ENCODE measurements at places on chromosomes 1 and 21. TPM values are rescaled to one million over a fixed set of nuclear protein-coding genes. Genes with fewer than 3 reads are reported as not detected.

DNA sequence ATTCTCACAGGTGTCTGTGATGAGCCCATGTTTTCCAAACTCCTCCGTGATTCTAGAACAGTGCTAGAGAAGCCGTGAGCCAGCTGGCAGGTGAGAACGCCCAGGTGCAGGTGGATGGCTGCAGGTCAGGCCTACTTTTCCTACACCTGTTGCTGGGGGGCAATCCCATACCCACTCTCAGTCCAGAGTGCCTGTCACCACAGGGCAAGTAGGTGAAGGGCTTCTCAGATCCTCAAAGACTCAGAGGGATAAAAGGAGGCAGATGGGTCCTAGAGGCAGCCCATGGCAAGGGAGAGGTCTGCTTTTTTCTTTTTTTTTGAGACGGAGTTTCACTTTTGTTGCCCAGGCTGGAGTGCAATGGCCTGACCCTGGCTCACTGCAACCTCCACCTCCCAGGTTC lies 50.7 kb upstream of the H6PD start:
- H3K27me3 ChIP-seq: peaks cover 30% of the 10 kb centered on the region
- H3K4me3 ChIP-seq: peak overlapping the region; percentile 70
- peaks cover 13% of the 10 kb centered on the region for H3K4me1 ChIP-seq
- H3K36me3 ChIP-seq: no peaks in the 10 kb centered on the region
- DNase-seq: no peak

DNA sequence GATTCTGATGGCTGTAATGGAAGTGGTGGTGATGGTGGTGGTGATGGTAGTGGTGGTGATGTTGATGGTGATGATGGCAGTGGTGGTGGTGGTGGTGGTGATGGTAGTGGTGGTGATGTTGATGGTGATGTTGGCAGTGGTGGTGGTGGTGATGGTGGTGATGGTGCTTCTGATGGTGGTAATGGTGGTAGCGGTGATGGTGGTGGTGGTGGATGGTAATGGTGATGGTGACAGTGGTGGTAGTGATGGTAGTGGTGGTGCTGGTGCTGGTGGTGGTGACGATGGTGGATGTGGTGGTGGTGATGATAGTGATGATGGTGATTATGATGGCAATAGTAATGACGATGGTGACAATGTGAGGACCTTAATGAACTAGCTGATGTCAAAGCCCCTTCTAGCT lies 35.6 kb upstream of the LRRC3 start:
- no peaks in the 10 kb centered on the region for H3K4me1 ChIP-seq
- H3K36me3 ChIP-seq: peaks cover 76% of the 10 kb centered on the region
- H3K27me3 ChIP-seq: no peaks in the 10 kb centered on the region
- no peak overlapping the region for H3K4me3 ChIP-seq

DNA sequence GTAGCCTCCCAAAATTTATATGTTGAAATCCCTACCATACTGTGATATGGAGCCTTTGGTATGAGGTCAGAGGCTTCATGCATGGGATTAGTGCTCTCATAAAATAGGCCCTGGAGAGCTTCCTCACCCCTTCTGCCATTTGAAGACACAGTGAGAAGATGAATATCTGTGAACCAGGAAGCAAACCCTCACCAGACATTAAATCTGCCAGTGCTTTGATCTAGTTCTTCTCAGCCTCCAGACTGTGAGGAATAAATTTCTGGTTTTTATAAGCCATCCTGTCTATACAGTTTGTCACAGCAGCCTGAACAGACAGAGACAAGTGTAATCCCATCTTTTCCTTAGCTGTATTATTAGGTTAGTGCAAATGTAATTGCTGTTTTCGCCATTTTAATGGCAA lies 88.4 kb downstream of the OLFML2B start:
- H3K4me1 ChIP-seq: no peaks in the 10 kb centered on the region
- no peak for DNase-seq
- no peak overlapping the region for H3K4me3 ChIP-seq
- H3K27me3 ChIP-seq: no peaks in the 10 kb centered on the region
- H3K36me3 ChIP-seq: no peaks in the 10 kb centered on the region
- no peak overlapping the region for H3K27ac ChIP-seq

Gene RAB7B
- 13.4 TPM for total RNA-seq

DNA sequence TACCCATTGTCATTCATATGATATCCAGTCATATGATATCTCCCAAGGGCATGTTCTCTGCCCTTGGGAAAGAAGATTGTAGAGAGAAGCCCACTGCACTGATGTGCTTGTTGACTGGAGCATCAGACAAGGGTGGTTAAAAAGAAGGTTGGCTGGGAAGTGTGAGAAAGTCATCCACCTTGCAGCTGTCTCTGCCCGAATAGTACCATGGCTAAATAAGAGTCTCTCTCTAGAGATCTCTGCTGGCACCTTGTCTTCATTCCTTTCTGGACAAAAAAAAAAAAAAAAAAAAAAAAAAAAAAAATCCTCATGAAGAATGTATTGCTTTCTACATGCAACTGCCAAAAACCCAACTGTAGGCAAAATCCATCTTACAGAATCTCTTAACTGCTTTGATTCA lies 349.7 kb upstream of the ESRRG start:
- H3K27ac ChIP-seq: no peak overlapping the region
- no peaks in the 10 kb centered on the region for H3K36me3 ChIP-seq

- peak; percentile 73 for DNase-seq
- H3K4me1 ChIP-seq: peaks cover 7% of the 10 kb centered on the region
- no peak overlapping the region for H3K4me3 ChIP-seq
- no peaks in the 10 kb centered on the region for H3K36me3 ChIP-seq
- H3K27me3 ChIP-seq: no peaks in the 10 kb centered on the region
These were observed 634.4 kb downstream of the MATN1 start for GRCh38 chr1:30089024-30089430.

- peaks cover 20% of the 10 kb centered on the region for H3K27me3 ChIP-seq
- DNase-seq: no peak
- no peak overlapping the region for H3K4me3 ChIP-seq
- peaks cover 77% of the 10 kb centered on the region for H3K36me3 ChIP-seq
These were observed 45.1 kb downstream of the TRPM2 start for GRCh38 chr21:44398499-44398898.

- no peaks in the 10 kb centered on the region for H3K36me3 ChIP-seq
- DNase-seq: no peak
- no peaks in the 10 kb centered on the region for H3K27me3 ChIP-seq
- H3K4me1 ChIP-seq: no peaks in the 10 kb centered on the region
These were observed 257.3 kb downstream of the PTBP2 start for GRCh38 chr1:96978901-96979300.

DNA sequence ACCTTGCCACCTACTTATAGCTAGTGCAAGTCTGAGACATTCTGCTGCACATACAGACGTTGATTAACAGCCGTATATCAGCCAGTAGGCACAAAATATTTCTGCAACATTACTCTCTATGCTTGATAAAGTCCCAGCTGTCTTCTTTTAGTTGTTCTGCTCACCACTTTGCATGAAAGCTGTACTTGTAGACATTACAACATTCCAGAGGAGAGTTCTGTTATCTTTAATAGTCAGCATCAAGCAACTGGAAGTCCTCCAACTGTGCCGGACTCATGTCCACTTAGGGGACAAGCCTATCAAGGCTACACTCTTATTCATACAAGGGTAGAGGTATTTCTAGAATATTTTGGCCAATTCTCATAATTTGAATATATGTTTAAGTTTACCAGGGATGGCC lies 50.0 kb downstream of the CACHD1 start:
- no peak for DNase-seq
- H3K4me3 ChIP-seq: no peak overlapping the region
- H3K4me1 ChIP-seq: peaks cover 20% of the 10 kb centered on the region
- no peaks in the 10 kb centered on the region for H3K27me3 ChIP-seq
- no peak overlapping the region for H3K27ac ChIP-seq
- H3K36me3 ChIP-seq: no peaks in the 10 kb centered on the region

DNA sequence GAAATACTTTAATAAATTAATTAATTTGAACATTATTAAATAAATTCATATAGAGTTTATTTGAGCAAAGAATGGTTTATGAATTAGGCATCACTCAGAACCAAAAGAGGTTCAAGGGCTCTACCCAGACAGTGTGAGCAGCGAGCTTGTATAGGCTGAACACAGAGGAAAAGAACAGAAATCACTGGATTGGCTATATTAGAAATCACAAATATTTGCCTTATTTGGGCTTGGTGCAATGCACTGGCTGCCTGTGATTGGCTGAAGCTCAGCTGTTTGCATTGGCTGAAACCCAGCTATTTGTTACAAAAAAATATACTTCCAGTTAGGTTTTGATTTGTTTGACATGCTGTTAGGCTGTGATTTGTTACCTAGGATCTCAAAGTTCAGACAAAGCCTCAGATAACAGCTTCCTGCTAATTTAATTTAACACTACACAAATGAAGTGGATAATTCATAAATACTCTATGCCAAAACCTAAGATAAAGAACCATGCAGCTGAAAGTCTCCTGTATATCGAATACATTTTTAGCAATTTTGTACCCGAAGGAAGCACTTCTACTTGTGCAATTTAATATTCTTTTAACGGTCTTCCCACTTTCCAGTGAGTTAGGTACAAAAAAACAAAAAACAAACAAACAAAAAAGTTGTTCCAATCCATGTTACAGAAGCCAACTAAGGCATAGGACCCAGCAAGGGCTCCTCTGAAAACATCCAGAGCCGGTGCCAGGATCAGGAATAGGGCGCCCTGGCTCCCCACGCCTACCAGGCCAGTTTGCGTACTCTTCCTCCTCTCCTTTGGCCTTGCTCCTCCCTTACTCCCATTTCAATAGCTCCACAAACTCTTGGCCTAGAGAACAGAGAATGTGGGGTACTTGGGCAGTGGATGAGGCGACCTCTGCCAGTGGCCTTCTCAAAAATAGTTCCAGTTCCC lies 179.1 kb downstream of the DUSP10 start:
- no peaks in the 10 kb centered on the region for H3K36me3 ChIP-seq
- no peaks in the 10 kb centered on the region for H3K27me3 ChIP-seq
- no peaks in the 10 kb centered on the region for H3K4me1 ChIP-seq

GRCh38 chr1:77940921-77941570 lies 37.8 kb downstream of the FUBP1 start:
- H3K4me3 ChIP-seq: no peak overlapping the region
- H3K4me1 ChIP-seq: peaks cover 4% of the 10 kb centered on the region
- no peaks in the 10 kb centered on the region for H3K36me3 ChIP-seq

GRCh38 chr1:92476071-92476631 lies 10.6 kb downstream of the GFI1 start:
- H3K27me3 ChIP-seq: peaks cover 20% of the 10 kb centered on the region
- H3K27ac ChIP-seq: no peak overlapping the region
- peaks cover 4% of the 10 kb centered on the region for H3K4me1 ChIP-seq
- no peak for DNase-seq

Gene MRAP
- 0.29 TPM for total RNA-seq

DNA sequence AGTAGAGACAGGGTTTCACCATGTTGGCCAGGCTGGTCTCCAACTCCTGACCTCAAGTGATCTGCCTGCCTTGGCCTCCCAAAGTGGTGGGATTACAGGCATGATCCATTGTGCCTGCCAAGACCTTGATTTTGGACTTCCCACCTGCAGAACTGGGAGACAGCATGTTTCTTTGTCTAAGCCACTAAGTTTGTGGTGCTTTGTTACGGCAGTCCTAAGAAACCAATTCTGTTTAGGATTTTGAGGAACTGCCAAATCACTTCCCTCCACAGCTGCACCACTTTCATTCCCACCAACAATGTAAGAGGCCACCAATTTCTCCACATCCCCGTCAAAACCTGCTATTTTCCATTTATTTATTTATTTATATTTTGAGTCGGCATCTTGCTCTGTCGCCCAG lies 46.1 kb downstream of the CHAF1B start:
- no peak for DNase-seq
- H3K36me3 ChIP-seq: no peaks in the 10 kb centered on the region
- no peak overlapping the region for H3K27ac ChIP-seq
- no peak overlapping the region for H3K4me3 ChIP-seq

- no peak overlapping the region for H3K27ac ChIP-seq
- no peak overlapping the region for H3K4me3 ChIP-seq
- no peaks in the 10 kb centered on the region for H3K4me1 ChIP-seq
- no peak for DNase-seq
- no peaks in the 10 kb centered on the region for H3K27me3 ChIP-seq
These were observed 28.3 kb upstream of the PKN2 start for GRCh38 chr1:88655685-88656299.

DNA sequence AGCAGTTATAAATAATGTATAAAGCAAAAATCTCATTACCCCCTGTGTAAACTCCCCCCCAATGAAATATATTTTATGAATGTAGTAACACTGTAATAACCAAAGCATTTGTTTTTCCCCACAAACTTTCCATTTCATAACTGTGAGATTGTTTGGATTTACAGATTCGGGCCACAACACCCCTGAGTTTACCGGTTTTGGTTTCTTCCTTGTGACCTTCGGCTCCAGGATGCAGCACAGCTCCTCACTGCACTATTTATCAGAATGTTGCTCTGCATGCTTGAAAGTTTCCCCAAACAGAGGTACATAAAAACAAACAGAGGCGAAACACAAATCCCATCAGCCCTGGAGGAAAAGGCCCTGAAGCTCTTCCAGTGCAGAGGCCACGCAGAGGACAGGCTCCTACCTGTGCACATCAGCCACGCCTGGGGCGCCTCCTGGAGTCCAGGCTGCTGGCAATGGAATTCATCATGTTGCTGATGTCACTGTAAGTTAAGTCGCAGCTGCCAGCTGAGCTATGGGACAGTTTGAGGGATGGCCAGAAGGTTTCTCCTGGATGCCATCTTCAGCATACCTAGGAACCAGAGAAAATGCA lies 122.0 kb downstream of the LMO4 start:
- H3K27ac ChIP-seq: no peak overlapping the region
- H3K4me1 ChIP-seq: no peaks in the 10 kb centered on the region
- H3K36me3 ChIP-seq: no peaks in the 10 kb centered on the region
- DNase-seq: no peak
- no peak overlapping the region for H3K4me3 ChIP-seq

DNA sequence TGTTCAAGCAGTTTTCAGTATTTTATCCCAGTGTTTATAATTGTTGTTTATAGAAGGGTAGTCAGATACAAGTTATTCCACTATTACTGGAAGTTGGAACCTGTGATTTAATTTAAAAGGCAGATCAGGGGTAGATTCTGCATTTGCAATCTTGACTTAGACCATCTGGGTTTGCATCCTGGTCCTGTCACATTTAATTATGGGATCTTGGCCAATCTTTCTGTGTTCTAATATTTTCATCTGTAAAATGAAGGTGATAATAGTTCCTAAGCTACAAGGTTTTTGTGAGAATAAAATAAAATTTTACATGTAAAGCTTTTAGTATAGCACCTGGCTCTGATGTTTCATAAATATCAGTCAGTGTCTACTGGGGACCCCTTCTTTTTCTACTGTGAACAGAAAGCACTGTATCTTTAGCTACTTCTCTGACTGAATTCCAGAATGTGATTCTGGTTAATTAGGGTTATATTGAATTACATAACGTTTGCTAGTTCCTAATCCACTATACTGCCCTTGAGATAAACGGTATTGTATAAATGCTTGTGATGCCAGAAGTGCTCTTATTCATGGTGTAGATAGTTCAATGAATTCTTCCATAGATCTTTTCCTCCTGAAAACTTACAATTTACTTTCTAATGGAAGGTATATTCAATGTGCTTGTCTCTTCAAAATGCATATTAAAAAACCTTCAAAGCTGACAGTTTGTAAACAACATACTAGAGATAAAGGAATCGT lies 131.0 kb downstream of the KCNK1 start:
- no peaks in the 10 kb centered on the region for H3K27me3 ChIP-seq
- H3K36me3 ChIP-seq: no peaks in the 10 kb centered on the region
- no peak overlapping the region for H3K27ac ChIP-seq
- H3K4me3 ChIP-seq: no peak overlapping the region
- no peak for DNase-seq

- no peak overlapping the region for H3K4me3 ChIP-seq
- no peaks in the 10 kb centered on the region for H3K36me3 ChIP-seq
- H3K4me1 ChIP-seq: peaks cover 50% of the 10 kb centered on the region
- H3K27me3 ChIP-seq: no peaks in the 10 kb centered on the region
- DNase-seq: no peak
These were observed 2.6 kb upstream of the SH3BGRL3 start for GRCh38 chr1:26277261-26277661.
